NCI-H1105 treated with DMSO at 0.1 percent for 48 hours (cell line): ENCODE measurements at places on chromosomes 2 and 18.

DNA sequence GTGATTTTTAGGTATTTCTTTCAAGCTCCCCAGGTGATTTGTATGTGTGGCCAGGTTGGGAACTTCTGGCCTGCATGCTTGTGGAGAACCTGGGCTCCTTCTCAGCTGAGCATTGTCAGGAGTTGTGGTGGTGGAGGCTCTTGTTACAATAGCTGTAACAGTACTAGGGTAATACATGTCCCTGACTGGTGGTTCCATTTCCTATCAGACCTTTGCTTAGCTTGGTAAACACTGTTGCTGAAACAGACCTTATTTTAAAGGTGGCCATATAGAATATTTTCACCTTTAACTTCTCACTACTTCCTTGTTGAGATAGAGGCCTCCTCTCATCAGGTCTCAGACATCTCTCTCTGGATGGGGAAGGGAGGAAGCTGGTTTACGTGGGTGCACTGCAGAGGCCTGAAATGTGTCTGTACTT is 79.2 kb downstream of the SETBP1 start:
- no peak for DNase-seq

- no peak for DNase-seq
Observed at GRCh38 chr18:79355433-79356335, 40.0 kb upstream of the NFATC1 start.

- DNase-seq = no peak
Observed at GRCh38 chr2:231613331-231613662, 20.6 kb downstream of the TEX44 start.

GRCh38 chr2:71937396-71937795 is 210.3 kb downstream of the CYP26B1 start:
- DNase-seq = no peak

GRCh38 chr2:24711865-24712264 is 81.3 kb downstream of the PTRHD1 start:
- DNase-seq = no peak

DNA sequence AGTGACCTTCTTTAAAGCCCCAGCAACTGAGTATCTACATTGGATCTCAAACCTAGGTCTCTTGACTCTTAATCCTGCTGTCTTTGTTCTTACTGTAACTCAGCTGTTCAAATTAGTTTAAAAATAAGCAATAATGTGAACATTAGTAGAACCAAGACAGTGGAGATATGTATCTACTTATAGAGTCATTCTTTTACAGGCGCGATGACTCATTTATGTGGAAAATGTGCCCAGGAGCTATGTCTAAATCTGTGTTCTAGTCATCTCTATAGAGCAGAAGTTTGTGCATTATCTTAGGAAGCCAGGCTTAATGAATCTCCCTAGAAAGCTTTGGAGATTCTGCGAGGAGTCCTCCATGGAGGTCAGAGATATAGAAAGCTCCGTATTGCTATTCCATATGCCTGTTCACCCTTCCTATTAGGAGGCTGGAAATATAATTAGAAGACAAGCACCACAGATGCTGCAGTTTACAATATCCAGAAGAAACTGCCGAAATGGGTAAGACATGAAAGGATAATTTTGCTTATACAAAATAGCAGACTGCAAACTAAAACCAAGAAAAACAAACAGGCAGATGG is 211.6 kb downstream of the TRIB2 start:
- DNase-seq = no peak

DNA sequence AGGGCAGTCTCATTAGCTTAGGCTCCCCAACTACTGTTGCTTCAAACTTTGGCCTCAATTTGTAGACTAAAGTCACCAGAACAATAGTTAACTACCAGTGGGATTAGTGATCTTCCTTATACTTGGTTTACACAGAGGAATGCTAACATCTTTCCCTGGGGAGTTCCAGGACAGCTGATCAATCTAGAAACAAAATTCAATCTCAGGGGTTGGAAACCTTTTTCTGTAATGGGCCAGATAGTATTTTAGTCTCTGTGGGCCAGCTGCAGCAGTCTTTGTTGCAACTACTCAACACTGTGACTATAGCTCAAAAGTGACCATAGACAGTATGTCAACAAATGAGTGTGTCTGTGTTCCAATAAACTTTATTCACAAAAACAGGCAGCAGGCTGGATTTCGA is 85.7 kb downstream of the METTL8 start:
- no peak for DNase-seq

- no peak for DNase-seq
Observed at GRCh38 chr2:239259603-239260298, 141.1 kb downstream of the HDAC4 start.

DNA sequence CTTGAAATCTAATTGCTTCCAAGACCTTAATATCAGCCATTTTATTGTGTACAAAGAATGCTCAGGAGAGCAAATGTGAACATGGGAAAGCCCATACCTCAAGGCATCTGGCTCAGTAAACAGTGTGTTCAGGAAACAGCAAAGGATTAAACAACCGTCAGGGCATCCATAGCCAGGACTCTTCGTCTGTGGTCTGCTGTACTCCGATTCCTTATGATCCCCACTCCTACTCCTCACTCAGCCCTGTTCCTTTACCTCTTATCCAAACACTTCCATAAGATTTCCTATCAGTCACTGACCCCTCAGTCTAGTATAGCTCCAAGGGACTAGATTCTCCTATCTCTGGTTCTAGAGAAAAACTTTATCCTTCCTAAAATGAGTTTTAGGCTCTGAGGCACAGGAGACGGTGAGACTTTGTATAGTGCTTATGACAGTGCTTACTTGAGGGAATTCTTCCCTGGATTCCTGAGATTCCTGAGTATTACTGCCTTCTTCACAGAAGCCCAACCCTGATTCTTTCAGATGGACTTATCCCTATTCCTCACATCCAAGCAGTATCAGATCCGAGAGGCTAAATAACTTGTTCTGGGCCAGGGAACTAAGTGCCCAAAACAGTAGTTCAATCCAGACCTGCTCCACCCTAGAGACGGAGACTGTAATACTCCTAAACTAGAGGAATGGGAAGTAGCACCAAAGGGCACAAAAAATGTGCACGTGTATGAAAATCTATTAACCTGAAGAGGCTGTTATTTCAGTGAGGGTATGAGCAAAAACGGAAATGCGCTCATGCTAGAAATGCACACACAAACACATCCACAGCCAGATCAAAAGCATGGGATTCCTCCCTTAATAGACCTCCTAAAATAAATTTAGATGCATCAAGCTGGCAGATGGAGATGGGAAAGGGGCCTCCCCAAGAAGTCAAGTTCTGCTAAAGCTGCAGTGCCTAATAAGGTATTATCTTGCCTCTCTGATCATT is 42.1 kb upstream of the SIGLEC15 start:
- DNase-seq = no peak

DNA sequence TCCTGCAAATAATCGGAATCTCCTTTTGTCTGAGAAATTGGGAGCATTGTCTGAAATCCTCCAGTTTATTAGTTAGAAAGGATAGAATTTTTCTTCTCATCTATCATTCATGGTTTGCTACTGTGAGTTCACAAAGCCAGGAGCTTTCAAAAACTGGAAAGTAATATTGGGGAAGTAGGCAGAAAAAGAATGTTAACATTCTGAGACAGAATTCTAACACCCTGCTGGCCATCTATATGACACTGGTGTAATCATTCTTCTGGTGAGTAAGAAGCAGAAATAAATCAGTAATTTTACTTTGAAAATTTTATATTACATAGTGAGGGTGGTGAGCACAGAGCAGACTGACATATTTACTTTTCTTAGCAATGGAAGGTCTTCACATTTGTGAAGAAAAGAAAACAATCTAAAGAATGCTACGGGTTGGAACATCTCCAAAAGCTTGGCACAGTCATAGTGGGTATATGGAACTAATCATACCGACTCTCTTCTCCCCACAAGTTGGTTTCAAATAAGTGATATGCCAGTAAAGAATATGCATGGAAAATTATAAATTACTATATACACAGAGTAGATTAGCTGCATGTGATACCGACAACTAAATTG is 344.9 kb downstream of the LPIN1 start:
- no peak for DNase-seq

- no peak for DNase-seq
Observed at GRCh38 chr2:197108758-197109157, 182.3 kb upstream of the PGAP1 start.

DNA sequence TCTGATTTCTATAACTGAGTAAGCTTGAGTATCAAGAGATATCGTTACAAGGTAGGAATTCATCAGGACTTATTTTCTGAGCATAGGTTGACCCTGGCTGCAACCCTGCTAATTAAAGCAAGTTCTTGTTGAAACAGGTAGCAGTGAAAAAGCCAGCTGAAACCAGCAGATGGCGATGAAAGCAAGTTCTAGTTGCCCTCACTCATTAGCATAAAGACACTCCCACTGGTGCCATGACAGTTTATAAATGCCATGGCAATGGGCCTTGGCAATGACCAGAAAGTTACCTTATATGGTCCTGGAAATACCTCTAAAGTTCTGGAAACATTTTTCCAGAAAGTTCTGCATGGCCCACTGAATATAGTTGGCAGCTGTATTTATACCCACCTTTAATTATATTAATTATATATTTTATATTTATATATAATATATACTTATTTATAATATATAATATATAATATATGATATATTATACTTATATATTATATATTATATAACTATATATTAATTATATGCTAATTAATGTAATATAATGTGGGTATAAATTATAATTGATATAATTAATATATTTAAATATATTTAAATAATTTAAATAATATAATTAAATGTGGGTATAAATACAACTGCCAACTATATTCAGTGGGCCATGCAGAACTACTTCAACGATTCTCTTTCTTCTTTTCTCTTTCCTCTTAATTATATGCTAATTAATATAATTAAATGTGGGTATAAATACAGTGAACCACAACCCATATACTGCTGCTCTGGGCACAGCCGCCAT is 188.0 kb downstream of the CDH7 start:
- peak; percentile 45 for DNase-seq

DNA sequence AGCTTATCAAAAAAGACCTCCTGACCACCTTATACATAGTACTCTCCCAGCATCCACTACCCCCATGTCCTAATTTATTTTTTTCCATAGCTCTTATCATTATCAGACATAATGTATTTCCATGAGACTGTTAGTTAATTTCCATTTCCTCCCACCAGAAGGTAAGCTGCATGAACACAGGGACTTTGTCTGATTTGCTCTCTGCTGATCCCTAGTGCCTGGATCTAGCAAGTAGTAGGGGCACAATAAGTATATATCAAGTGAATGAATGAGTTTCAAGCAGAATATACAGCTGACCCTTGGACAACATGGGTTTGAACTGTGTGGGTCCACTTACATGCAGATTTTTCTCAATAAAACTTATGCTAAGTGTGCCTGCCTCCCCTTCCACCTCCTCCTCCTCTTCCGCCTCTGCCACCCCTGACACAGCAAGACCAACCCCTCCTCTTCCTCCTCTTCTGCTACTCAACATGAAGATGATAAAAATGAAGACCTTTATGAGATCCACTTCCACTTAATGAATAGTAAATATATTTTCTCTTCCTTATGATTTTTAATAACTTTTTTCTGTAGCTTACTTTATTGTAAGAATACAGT is 53.8 kb downstream of the CTAGE1 start:
- DNase-seq = no peak
